ENCODE measurements at places on chromosomes 11 and 22. TPM values are rescaled to one million over a fixed set of nuclear protein-coding genes. Genes with fewer than 3 reads are reported as not detected.

DNA sequence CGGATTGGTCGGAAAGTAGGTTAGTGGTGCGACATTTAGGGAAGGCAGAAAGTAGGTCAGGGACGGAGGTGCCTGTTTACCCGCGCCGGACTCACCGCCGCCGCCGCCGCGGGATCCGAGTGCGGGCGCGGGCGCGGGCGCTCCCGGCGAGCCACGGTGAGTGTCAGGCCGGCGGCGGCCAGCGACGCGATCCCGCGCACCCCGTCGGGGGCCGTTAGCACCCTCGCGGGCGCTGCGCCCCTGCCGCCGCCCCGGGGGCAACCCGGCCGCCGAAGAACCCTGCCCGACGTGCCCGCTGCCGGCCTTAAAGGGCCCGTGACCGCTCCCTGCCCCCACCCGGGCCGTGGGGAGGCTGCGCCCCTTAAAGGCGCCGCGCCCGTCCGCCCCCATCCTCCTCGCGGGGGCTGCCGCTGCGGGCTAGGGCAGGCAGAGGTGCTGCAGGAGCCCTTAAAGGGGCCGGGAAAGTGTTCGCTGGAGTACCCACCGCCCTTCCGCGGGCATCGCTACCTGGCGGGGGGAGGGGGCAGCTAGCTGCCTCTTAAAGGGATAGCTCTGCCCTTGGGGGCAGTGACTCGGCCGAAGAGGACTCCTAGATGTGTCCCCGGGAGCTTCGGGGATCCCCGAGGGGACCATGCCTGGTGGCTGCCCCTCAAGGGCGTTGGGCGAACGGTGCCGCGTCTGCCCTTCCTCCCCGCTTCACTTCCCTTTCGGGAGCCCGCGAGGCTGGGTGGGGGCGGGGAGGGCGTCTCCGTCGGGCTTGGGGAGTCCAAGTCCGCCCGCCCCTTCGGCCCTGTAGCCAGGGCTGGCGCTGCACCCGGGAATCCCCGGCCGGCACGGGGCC, at the start of gene BMAL1:
Gene BMAL1 (plus strand): TSS at position 23 of the 841 bp plus-strand sequence. CDS start 76,519 bp downstream, outside the sequence.
- peak; percentile 40 for DNase-seq

DNA sequence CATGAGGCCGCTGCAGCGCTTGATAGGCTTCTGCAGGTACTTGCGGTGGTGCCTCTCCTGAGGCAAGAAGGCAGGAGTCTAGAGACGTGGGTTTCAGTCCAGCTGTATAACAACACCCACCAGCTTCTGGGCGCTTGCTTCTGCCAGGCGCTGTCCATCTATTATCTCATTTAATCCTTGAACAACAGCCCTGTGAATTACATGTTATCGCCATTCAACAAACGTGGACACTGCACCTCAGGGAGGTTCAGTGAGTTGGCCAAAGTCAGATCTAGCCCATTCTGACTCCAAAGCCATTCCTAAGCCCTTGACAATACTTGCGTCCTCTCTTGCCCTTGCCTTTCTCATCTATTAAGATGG, 436 bp upstream of the FAM181B start:
- DNase-seq: no peak

- DNase-seq: no peak
Observed at GRCh38 chr11:62017878-62018655, 50.6 kb upstream of the FTH1 start.

GRCh38 chr11:44403587-44404273, 93.8 kb upstream of the ALX4 start:
- DNase-seq: peak; percentile 8

DNA sequence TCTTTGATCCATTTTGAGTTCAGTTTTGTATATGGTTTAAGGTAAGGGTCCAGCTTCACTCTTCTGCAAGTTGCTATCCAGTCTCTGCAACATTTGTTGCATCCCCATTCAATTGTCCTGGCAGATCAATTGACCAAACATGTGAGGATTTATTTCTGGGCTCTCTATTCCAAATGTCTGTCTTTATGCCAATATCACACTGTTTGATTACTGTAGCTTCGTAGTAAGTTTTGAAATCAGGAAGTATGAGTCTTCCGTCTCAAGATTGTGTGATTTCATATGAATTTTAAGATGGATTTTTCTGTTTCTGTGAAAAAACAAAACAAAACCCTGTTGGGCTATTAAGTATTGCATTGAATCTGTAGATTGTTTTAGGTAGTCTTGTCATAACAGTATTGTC, 17.0 kb downstream of the APLP2 start:
- no peak for DNase-seq

DNA sequence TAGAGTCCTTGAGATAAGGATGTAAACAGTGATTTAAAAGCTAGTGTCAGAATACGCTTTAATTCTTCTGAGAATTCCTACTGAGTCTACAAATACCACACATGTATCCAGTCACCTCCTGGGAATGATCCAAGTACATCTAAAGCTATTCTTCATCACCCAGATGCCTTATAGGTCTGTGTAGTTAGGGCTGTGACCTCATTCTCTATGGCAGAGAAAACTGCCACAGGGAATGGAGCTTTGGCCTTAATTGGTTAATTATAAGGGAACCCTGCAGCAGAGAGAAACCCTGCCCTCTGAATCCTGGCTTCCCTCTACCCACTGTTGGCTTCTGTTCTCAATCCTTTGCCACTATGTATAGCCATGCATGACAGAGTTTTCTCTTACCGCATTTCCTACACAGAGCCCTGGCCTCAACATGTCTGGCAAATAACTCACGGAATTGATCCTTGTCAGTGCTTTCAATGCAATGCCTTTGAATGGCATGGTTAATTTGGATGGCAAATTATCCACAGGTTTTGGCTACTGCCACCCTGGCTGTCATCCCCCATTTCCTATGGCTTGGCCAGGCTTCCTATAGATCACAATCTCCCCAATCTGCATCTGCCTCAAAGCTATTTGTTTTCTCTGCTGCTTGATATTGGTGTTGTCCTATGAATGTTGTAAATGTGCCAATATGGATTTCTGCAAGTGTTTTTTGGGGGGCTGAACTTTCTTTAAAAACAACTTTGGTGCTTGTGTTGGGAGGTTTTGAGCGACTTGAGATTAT, 2.9 kb downstream of the DIXDC1 start:
- DNase-seq: no peak

GRCh38 chr11:44057340-44057739, 8.7 kb upstream of the ACCS start:
- no peak for DNase-seq

GRCh38 chr11:130531061-130531460, 82.6 kb downstream of the ADAMTS15 start:
- DNase-seq: no peak

- peak; percentile 94 for DNase-seq
Observed at GRCh38 chr11:57277845-57278720, 41.0 kb upstream of the APLNR start.

DNA sequence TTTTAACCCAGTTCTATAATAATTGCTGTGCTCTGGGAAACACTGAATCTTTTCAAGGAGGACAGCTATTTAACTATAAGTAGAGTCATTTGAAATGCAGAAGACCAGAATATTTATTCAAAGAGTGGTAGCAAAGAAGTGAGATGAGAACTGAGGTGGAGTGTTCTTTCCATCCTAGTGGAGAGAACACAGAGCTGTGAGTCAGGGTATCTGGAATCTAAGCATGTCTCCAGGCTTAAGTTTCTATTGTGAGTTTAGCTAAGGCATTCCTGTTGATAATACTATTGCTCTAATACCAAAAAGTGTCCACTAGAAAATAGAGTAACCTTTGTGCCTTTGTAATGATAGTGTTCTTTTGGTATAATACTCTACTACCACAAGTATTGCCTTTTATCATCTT, 32.4 kb downstream of the JAM3 start:
- no peak for DNase-seq

- DNase-seq: no peak
Observed at GRCh38 chr11:122265981-122266380, 150.0 kb upstream of the BLID start.

DNA sequence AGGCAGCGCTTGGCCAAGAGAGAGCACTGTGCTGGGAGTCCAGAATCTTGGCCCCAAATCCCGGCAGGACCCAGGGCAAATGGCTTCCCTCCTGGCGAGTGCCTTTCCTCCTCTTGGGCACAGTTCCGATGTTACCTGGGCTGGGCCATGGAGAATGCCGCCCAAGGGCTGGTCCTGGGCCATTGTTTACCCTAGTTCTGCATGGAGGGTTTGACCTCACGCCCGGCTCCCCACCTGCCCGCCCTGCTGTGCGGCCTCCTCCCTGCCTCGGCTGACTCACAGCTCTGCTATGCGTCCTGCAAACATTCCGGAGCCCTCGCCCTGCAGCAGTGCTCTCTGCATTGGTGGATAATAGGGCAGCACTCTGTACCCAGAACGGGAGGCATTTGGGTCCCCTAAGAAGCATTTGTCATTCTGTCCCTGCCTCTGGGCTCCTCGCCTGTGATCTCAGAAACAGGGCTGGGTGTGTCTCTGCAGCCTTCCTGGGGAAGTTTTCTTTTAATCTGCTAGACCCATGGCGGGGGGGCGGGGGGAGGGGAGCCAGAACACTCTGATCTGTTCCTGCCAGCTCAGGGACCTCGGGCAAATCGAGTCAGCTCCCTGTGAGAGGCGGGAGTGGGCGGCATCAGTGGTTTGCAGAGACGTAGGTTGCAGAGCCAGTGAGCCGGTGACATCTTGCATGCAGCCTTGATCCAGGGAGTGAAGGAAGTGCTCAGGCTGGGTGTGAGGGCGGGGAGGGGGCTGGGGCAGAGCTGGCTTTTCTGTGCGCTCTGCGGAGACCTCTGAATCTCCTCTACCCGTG, 32.9 kb upstream of the SMIM38 start:
- peak; percentile 99 for DNase-seq

GRCh38 chr11:105000797-105001196, 22.2 kb downstream of the CASP5 start:
- no peak for DNase-seq

- DNase-seq: no peak
Observed at GRCh38 chr22:27122574-27122973, 465.2 kb downstream of the MIAT start.

- no peak for DNase-seq
Observed at GRCh38 chr22:47943729-47944700, 1181.6 kb downstream of the TBC1D22A start.

DNA sequence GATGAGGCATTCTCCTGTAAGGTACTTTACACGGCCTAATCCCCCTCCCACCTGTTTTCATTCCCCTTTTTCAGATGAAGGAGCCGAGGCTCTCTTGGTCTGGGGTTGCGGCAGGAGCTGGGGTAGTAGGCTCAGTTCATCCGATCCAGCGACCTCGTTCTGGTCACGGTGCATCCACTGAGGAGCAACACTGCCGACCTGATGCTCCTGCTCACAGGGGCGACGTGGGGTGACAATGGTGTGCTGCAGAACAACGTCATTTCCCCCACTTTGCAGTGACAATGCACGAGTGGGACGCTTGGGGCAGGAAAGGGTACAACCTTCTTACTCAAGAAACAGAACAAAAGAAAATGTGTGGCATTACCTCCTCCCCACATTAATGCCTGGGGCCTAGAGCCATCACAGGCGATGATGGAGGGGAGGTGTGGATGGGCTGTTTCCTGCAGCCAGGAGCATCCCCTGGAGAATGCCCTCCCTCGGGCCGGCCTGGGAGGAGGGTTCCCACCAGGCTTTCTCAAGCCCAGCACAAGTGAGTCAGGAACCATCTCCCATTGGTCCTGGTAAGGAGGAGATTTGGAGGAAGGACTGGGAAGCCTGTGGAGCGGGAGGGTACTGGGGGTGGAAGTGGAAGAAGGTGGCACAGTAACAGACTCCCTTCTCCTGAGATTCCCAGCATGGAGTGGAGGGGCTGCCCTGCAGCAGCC, 125.6 kb downstream of the SPATA19 start:
- no peak for DNase-seq

DNA sequence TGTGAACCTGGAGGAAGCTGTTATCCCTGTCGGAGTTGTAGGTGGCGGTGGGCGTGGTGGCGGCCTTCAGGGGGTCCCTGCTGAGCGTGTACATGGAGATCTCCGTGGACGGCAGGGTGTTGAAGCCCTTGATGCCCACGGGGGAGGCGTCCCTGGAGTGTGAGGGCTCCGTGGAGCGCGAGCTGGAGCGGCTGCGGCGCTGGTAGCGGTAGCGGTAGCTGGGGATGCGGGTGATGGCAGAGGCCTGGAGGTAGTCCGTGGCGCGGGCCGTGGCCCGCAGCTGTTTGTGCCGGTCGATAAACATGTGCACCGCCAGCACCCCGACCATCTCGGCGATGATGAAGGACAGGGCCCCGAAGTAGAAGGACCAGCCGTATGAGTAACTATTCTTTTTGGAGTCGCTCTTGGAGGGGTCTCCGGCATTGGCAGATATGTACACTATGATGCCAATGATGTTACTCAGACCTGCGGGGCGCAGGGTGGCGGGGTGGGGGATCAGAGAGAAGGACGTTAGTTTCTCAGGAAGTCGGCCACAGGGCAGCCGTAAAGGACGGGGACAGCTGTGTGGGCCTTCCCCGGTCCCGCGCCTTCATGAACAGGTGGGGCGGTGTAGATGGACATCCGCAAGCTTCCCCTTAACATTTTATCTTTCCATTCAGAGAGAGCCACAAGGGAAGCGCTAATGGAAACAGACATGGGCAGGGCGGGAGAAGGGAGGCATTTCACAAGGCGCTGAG, 35.6 kb upstream of the EIF3D start:
- DNase-seq: no peak

DNA sequence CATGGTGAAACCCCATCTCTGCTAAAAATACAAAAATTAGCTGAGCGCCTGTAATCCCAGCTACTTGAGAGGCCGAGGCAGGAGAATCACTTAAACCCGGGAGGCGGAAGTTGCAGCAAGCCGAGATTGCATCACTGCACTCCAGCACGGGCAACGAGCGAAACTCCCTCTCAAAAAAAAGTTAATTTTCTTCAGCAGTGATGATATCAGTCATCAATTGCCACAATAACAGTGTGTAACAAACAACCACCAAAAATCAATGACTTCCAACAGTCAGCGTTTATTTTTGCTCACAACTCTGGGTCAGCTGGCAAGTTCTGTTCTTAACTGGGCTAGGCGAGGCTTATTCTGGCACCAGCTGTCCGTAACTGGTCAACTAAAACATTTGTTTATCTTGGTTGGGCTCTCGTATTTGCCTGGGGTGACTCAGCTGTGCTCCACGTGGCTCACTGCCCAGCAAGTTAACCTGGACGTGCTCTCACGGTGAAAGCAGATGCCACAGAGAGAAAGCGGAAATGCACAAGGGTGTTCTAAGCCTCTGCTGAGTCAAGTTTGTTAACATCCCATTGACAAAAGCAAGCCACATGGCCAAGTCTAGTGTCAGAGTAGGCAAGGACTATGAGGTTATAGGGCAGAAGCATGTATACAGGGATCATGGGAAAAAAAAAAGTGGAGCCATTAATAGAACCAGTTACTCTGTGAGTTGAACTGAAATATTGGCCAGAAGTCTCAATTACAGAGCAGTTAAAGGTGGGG, 52.1 kb downstream of the LHFPL7 start:
- peak; percentile 99 for DNase-seq

GRCh38 chr11:79578116-79578515, 137.3 kb upstream of the TENM4 start:
- DNase-seq: no peak

Gene OR5A1
- not detected for total RNA-seq

Gene SLN
- total RNA-seq: not detected

Gene APOA4
- total RNA-seq: not detected

Gene MMP8
- not detected for total RNA-seq

Gene OR5P2
- 1.3 TPM for total RNA-seq

Gene TMPRSS4
- 18.7 TPM for total RNA-seq

Data from PC-9 (cell line).